ENCODE measurements at places on chromosomes 11 and 22.
A peak's percentile ranks its signal among the peaks of the same experiment; 100 is the strongest.

DNA sequence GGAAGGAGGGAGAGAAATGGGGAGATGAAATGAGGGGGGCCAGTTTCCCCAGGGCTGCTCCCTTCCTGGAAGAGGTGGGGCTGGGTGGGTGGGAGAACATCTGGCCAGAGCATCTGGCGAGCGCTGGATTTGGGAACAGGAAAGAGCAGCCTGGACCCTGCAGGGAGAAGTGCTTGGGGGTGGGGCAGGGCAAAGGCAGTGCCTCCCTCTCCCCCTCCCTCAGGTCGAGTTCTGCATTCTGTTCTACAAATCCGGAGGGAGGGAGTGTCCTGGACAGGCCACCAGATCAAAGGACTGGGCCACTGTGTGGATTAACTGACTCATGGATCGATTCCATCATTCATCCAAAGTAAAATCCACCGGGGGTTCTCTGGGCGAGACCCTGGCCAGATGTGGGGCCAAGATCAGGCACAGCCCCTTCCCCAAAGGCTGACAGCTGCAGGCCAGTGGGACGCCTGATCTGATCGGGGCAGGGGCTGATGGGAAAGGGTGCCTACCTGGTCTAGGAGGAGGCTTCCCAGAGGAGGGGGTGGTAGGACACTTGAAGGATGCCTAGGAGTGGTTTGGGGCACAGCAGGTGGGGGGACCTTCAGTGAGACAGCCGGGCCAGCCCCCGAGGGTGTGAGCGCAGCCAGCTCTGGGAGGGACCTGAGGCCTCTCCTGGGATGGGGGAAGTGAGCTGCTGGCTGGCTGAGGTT lies 57.5 kb downstream of the CACNA1I start:
- no peak for DNase-seq

DNA sequence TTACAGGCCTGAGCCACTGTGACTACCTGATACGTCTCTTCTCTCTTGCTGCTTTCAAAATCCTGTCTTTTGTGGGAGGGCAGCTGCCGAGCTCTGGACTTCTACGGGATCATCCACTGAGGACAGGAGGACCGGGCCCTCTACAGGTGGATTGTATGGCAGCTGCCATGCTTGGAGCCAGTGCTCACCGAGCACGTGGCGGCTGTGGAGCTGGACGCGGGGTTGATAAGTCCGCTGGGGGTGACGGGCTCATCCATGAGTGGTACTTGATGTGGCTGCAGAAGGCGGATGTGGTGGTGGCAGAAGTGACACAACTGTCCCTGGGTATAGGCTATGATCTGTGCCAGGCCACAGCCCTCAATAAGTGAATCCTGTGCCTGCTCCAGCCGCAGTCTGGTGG lies 1.8 kb upstream of the CYP2D6 start:
- DNase-seq, result no peak

- DNase-seq, result no peak
Measured at GRCh38 chr11:130206141-130206540, 46.6 kb downstream of the ST14 start.

GRCh38 chr22:44881624-44882023 lies 128.2 kb downstream of the PHF21B start:
- no peak for DNase-seq

DNA sequence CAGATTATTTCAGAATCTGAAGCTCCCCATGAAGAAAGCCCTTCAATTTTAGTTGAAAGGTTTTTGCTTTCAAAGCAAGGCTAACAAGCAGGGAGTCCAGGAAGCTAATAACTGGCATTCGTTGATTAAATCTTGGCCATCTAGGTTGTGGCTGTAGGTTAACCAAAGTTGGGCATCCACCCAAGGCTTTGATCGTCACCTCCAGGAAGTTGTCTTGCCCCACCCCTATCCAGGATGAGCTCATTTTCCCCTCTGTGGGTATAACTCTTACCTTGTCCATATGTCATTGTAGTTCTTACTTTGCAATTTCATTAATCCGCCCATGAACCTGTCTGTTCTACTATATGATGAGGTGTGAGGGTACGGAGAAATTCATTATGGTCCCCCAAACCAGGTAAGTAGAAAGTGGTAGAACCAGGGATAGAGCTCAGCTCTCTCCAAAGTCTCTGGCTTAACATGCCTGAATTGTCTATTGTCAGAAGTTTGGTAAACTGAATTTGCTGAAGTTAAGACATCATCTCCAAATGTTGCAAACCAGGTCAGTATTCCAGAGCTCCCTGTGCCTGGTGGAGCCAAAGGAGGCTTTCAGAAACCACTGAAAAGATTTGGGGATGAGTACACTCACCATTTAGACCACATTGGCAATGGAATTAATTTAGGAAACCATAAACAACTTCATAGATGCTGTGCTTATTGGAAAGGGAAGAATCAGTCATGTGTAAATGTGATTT lies 97.1 kb downstream of the CD44 start:
- peak; percentile 41 for DNase-seq

GRCh38 chr11:12416552-12416951 lies 39.2 kb downstream of the PARVA start:
- no peak for DNase-seq

GRCh38 chr11:76543006-76543703 lies 98.3 kb downstream of the EMSY start:
- no peak for DNase-seq

- no peak for DNase-seq
Measured at GRCh38 chr11:110092111-110092514, 1.1 kb upstream of the ZC3H12C start.

GRCh38 chr22:39624501-39624821 lies 53.9 kb downstream of the CACNA1I start:
- DNase-seq, result no peak

- DNase-seq, result peak; percentile 79
Measured at GRCh38 chr22:49951986-49952896, 8.3 kb upstream of the PIM3 start.

DNA sequence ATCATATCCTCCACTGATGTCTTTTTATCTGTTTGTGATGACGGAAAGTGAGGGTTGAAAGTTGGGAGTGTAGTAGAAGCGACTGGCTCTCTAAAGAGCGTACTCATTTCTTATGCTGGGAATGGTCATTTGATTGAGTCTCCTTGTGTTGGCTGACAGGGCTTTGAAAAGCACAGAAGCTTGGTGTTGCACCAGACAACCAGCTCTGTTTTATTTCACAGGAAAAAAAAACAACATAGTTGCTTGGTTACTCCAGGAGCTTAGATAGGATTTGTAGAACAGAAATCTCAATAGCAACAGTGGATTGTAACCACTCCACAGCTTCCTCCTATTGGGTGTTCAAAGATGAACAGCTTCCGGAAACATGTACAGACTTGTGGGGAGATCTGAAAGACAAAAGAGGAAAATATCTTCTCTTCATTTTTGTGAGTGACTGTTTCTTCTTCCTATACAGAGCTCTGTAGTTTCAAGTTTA lies 2.7 kb downstream of the RBM14 start:
- DNase-seq, result peak; percentile 22

- DNase-seq, result no peak
Measured at GRCh38 chr11:62030071-62030684, 62.7 kb upstream of the FTH1 start.

- no peak for DNase-seq
Measured at GRCh38 chr22:20029550-20030225, 8.8 kb downstream of the TANGO2 start.

GRCh38 chr11:68439355-68440065 lies 21.0 kb upstream of the PPP6R3 start:
- DNase-seq, result no peak

GRCh38 chr22:35156945-35157344 lies 91.0 kb downstream of the ISX start:
- no peak for DNase-seq

- DNase-seq, result peak; percentile 70
Measured at GRCh38 chr11:37110385-37110784, 512.3 kb upstream of the RAG2 start.

DNA sequence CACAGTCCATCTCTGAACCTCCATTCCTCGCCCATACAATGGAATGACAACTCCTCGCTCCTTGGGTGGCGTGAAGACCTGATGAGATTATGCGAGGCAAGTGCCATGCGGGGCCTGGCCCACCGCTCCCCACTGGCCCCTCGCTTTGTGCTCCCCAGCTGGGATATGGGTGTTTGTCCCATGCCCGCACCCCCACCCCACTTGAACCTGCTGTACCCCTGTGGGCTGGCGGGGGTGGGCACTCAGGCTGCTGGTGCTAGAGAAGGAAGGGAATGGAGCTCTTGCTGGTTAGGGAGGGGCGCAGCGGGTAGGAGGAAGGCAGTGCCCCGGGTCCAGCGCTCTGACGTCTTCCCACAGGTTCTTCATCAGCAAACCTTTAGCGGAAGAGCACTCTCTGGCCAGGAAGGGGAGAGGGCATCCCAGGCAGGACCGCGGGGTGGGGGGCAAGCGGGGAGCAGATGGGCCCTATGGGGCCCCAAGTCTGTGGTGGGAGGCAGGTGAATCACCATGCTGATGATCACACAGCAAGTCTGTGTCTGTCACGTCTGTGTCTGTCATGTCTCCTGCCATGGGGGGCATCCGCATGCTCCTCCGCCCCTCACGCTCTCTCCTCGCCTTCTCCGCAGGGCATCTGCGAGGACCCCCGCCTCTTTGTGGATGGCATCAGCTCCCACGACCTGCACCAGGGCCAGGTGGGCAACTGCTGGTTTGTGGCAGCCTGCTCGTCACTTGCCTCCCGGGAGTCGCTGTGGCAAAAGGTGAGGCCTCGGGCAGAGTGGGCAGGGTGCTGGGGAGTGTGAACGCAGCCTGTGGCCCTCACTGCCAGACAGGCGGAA lies 9.4 kb upstream of the OMP start:
- no peak for DNase-seq

GRCh38 chr11:113163291-113164030 lies 150.9 kb upstream of the TTC12 start:
- DNase-seq, result no peak

GRCh38 chr11:77821349-77821851 lies 456 bp downstream of the AAMDC start:
- no peak for DNase-seq

DNA sequence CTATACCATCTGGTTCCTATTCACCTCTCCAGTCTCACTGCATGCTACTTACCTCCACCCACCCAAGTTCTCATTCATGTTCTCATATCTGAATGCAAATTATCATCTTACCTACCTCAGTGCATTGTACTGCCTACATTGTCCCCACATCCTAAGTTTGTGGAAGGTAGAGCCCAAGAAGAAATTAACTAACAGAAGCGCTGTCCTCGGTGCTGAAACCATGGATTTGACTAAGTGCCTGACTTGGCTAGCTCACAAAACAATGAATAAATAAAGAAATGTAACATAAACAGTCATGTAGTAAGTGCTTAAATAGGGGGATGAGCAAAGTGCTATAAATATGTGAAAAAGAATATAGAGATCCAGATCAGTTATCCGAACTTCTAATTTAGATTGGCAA lies 63.2 kb downstream of the GRIA4 start:
- DNase-seq, result peak; percentile 4

DNA sequence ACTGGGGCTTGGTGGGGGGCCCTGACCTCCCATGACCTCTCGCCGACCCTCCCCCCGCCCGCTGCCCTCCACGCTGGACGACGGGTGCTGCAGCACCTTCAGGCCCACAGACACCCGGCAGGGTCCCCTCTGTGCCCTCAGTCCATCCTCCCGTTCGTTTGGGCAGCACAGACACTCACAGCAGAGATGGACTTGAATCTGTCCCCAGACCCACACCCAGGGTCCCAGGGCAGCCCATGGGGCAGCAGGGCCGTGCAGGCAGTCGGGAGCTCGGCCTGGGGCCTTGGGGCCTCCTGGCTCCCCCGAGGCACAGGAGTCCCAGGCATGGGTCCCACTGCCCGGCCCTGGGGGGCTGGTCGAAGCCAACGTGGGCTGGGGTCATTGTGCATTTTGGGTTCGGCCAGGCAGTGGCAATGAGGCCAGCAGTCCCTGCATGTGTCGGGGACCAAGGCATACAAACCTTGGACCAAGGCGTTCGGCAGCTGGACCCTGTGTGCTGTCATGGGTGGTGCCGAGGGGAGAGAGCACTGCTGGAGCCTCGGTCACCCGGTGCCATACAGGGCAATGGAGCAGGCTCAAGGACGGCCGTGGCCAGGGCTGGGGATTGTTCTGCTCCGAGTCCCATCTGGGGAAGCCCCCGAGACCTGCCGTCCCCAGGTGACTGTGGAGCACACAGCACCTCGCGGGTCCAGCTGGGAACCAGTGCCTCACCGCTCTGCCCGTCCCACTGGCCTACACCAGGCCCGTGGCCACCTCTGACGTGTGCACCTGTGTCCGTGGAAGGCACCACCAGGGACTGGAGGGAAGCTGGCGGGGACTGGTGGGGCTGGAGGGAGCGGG lies 19.3 kb upstream of the BRSK2 start:
- DNase-seq, result no peak

- no peak for DNase-seq
Measured at GRCh38 chr11:73598719-73599379, 937 bp upstream of the FAM168A start.

DNA sequence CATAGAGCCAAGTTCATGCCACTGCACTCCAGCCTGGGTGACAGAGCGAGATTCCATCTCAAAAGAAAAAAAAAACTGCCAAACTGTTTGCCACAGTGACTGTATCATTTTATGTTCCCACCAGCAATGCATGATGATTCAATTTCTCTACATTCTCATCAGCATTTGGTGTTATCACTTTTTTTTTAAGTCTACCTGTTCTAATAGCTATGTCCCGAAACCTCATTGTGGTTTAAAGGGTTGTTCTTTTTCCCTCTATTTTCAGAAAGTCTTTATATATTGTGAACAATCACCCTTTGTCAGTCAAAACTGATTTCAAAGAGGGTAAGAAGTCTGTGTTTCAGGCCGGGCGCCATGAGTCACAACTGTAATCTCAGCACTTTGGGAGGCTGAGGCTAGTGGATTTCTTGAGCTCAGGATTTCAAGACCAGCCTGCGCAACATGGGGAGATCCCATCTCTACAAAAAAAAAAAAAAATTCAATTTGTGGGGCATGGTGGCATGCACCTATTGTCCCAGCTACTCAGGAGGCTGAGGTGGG lies 14.8 kb upstream of the FAM168A start:
- no peak for DNase-seq

DNA sequence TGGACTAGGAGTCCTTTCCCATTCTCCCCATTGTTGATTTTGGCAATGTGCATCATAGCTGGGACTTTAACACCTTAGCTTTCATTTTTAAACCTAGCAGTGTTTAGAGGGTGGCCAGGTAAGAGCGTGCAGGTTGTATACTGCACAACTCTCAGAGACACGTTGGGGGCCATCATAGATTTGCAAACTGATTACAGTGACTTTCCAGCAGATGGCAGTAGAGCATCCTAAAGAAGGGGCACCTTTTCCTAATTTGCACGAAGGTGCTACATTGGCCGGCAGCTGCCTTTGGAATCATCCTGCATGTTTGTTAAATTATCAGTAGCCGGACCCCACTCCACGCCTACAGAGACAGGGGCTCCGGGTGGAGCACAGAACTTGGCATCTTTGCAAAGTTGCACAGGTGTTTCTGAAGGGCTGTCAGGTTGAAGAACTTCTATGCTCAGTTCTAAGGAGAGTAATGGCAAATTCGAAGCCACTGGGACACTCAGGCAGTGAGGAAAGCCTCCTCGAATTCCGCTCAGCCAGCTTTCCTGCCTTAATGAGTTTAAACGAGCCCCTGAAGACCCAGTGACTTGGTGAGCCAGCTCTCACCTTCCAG lies 7.7 kb downstream of the LHFPL7 start:
- no peak for DNase-seq

GRCh38 chr11:131488238-131488637 lies 117.8 kb downstream of the NTM start:
- no peak for DNase-seq

Data from NCI-H226 (cell line).